Vagina (tissue), 2 donors: ENCODE measurements at places on chromosomes 1 and 21. TPM values are rescaled to one million over a fixed set of nuclear protein-coding genes. Genes with fewer than 3 reads are reported as not detected.

- no peak for DNase-seq
These were observed 2.3 kb downstream of the PAX7 start for GRCh38 chr1:18632783-18633421.

DNA sequence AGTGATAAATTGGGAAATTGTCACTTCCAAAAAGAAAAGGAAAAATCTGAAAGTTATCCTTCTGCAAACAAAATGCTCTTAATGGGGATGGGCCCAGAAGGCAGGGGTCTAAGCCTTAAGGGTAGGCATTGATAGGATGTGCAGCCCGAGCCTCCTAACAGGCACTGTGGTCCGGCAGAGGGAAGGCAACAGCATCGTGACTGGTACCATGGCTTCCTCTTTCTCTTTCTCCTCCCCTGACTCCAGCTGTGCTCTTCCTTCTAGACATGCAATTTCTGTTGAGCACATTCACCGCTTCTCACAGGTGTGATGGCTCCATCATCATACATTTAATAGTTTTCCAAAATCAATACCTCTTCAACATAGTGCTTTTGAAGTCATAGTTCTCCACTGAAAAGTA, 91.5 kb downstream of the SELENOF start:
- no peak for DNase-seq

DNA sequence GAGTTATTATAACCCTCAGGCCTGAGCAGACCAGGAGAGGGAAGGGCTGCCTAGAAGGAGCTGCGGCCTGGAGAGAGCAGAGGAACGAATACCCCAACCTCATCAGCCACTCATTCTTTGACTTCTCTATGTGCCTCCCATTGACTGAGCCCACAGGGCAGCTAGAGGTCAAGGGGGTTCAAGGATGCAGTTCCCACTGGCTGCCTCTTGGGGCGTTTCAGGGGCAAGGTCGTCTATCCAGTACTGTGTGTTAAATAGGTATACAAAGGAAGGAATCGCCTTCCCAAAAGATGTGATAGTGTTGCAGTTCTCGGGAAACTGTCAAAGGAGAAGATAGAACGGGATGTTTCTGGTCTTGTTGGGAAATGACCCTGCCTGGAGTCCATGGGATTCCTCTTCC, 250.6 kb downstream of the PRDM2 start:
- DNase-seq: no peak

SH3BP5L gene
- 18.7 TPM for total RNA-seq

DNA sequence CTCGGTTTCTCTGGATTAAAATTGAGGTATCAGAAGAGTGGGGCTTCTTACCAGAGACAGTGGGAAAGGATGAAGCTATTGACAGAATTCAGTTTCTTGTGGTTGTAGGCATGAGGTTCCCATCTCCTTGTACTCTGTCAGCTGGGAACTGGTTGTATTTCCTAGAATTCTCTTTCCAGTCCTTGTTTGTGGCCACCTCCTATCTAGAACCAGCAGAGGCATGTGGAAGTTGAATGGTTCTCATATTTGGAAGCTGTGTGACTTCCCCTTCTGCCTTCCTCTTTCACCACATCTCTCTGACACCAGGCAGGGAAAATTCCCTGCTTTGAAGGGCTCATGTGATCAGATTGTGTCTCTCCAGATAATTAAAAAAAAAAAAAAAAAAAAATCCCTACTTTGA, 457.7 kb upstream of the ADAMTS5 start:
- DNase-seq: no peak

THEM4 gene
- 26.8 TPM for total RNA-seq

ZNF691 gene
- total RNA-seq: 9.3 TPM

GRCh38 chr21:14054682-14055081, 156.1 kb downstream of the LIPI start:
- no peak for DNase-seq

- no peak for DNase-seq
These were observed 78.8 kb downstream of the KCTD3 start for GRCh38 chr1:215645861-215646260.

DNA sequence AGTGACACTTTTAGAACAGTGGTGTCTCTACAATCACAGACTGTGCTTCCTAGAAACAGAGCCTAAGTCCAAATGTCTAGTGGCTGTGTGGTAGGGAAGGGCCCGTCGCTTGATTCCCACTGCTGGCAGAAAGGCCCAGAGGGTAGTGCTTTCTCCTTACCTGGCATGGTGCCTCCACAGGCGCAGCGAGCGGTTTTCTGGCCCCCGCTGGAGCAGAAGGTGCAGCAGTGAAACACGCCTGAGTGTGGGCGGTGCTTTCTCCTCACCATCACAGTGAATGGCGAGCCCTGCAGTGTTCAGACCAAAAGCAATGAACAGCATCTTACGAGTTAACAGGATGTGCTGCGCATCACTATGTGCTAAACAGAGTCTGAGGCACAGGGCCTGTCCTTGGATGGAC, 8.3 kb downstream of the TRIM45 start:
- DNase-seq: no peak

DNA sequence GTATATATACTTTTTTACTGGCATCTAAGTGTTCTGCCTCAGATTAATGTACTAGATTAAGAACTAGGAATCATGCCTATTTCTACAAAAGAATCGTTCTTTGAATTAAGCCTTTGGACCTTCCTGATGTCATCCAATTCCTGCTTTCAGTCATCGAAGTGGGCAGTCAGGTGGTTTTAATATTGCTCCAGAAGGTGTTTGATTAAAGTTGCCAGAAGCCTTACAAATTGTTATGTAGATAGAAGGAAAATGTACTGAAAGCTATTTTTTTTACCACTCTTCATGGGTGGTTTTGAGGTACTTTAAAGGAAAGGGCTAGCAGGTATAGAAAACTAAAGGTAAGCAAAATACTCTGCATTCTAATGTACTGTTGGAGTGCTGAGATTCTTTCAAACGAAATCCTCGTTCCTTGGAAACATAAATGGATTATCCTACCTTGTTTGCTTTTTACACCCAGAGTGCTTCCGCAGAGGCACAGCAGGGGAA, 716 bp downstream of the CTBS start:
- no peak for DNase-seq

- DNase-seq: no peak
These were observed 2.1 kb downstream of the SLC22A15 start for GRCh38 chr1:115978292-115978941.
